ENCODE measurements at places on chromosomes 2 and 18.

GRCh38 chr18:4126939-4127338 lies 328.2 kb downstream of the DLGAP1 start:
- no peak for DNase-seq

GRCh38 chr2:176789751-176790150 lies 422.8 kb upstream of the HNRNPA3 start:
- no peak for DNase-seq

GRCh38 chr2:74137651-74138599 lies 9.8 kb downstream of the BOLA3 start:
- no peak for DNase-seq

DNA sequence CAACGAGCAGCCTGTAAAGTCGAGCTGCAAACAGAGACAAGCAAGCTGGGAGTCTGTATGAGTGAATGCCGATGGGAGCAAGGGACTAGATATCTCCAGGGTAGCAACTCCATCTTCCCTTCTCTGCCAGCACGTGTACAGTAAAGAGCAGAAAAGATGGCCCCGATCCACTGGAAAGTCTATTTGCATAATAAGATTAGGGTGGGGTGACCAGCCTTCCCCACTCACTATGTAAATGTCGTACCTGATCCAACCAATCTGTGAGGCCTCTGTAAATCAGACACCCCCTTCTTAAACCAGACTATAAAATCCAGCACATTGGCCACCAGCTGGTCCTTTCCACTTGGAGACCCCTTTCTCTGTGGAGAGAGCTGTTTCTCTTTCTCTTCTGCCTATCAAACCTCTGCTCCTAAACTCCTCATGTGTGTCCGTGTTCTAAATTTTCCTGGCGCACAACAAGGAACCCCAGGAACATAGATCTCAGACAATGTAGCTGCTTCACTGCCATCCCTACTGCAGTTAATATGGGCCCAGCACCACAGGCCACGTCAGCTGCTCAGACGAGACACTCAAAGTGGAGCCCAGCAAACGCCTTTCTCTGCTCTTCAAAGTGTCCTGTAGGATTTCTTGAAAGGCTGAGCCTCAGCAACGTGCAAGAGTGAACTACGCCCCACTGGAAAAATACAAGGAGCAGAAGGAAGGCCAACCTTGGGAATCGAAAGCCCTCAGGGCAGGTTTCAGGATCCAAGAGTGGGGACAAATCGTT lies 26.1 kb downstream of the DIPK1C start:
- DNase-seq: no peak

- DNase-seq: no peak
Measured at GRCh38 chr2:98514096-98514639, 69.5 kb downstream of the INPP4A start.

GRCh38 chr2:210792000-210792399 lies 235.6 kb downstream of the CPS1 start:
- no peak for DNase-seq

DNA sequence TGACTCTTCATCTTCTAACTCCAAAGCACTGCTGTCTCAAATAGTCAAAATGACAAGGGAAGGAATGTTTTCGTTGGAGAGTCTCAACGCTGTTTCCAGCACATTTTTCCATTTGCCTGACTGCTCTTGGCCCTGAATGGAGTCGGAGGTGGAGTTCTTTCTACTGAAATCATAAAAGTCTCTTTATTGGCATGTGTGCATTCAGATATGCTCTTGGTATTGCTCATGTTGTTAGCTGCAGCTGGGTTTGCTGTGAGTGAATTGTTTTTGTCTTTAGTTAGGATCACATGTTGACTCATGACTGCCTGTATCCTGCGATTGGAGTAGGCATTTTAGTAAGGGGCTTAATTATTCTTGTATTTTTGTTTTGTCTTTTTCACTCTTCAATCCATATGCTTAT lies 16.8 kb downstream of the TMEM17 start:
- no peak for DNase-seq

- no peak for DNase-seq
Measured at GRCh38 chr2:142991295-142991694, 113.8 kb downstream of the KYNU start.

- DNase-seq: no peak
Measured at GRCh38 chr2:172223601-172224054, 120.9 kb upstream of the DLX2 start.

GRCh38 chr2:37243435-37243834 lies 12.0 kb downstream of the NDUFAF7 start:
- DNase-seq: no peak

DNA sequence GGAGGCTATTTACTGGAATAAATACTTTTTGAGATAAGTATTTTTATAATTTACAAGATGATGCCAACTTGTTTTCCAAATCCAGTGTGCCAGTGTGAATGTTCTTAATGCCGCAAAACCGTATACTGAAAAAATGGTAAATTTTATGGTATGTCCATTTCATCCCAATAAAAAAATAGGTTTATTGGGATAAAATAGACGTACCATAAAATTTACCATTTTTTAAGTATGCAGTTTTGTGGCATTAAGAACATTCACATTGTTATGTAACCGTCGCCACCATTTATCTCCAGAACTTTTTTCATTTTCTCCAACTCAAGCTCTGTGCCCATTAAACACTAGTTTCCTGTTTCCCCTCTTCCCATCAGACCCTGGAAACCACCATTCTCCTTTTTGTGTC lies 167.9 kb downstream of the PARD3B start:
- DNase-seq: no peak

GRCh38 chr2:240579771-240580614 lies 6.5 kb upstream of the CAPN10 start:
- peak; percentile 51 for DNase-seq

DNA sequence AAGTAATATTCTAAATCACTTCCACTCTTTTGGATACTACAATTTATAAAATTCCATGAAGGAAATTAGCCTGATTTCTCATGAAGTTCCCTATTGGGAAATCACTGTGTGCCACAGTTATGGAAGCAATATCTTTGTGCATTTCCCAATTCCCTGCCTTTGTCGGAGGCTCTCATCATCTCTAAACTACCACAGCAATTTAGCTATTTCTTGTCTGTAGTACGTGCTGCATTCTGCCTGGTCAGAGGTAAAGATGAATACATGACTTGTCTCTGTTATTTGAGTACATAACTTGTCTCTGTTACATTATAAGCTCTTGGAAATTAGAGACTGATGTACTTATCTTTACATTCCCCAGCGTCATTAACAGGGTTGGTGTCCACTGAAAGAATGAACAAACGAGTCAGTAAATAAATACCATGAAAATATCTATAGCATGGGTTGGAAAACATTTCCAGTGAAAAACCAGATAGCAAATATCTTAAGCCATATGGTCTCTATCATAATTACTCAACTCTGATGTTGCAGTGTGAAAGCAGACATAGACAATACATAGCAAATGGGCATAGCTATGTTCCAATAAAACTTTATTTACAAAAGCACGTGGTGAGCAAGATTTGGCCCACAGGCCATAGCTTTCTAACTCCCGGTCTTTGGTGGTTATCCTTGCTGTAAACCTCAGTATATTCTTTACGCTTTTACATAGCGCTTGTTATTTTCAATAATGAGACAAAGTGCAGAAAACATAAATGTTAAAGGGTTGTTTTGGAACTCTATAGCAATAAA lies 78.8 kb downstream of the BCL2 start:
- no peak for DNase-seq

- DNase-seq: no peak
Measured at GRCh38 chr2:8672940-8673339, 8.9 kb upstream of the ID2 start.

GRCh38 chr2:18336975-18337374 lies 223.5 kb downstream of the RDH14 start:
- DNase-seq: no peak

DNA sequence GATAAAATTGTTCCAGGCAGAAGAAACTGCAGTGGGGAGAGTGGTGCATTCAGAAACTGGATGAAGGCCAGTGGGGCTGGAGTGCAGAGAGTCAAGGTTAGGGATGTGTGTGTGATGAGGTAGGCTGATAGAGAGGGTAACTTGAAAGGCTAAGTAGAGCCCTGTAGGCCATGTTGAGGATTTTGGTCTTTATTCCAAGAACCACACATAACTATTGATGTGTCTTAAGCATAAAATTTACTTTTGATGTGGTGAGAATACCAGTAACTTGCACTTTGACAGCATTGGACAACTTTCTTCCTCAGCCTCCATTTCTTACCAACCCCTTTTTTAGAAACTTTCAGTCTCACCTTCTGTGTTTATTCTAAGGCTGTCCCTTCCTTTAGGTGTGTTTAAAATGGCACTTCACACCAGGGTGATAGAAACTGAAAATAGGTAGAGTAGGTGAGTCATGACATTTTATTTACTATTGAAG lies 22.6 kb downstream of the MTX2 start:
- DNase-seq: no peak

GRCh38 chr2:130769343-130769907 lies 14.1 kb downstream of the AMER3 start:
- DNase-seq: no peak

DNA sequence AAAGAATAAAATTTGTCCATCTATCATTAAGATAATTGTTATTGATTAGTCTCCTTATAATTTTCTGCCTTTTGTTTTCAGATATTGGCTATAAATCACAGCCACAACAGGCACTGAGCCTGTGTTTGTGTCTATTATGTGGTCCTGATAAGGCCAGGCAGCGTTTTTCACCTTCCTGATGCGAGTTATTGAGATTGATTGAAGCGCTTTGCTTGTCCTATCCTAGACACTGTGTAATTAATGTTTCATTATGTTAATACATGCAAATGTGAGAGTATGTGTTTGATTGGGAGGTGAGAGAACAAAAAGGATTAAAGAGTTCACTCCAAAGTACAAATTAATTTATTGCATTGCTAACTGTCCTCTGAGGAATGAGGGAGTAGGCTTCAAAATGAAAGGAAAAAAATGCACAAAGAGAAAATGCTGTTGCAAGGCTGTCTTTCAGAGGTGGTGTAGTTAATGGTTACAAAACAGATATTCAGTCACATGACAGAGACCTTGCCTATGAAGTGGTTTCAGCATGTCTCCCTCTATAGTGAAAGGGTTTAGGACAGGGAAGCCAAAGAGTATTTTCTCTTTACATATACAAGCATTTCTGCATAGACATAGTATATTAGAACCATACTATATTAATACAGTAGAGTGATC lies 391.1 kb downstream of the DCC start:
- no peak for DNase-seq

DNA sequence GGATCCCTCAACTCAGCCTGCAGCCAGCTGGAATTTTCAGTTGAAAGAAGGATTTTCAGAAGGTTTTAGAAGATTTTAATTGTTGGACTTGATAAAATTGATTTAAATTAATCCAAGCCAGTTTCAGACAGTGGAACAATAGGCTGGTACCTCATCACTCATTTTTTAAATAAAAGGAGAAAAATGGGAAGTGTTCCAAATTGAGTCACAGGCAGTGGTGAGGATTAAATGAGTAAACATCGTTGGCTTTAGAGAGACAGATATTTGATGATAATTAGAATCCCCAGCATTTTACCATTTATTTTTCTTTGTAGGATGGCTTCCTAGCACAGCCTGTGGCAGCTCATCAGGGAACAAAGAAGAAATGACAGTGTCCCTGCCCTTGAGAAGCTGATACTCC lies 7.4 kb downstream of the CXCR4 start:
- no peak for DNase-seq

GRCh38 chr2:60439219-60439974 lies 114.1 kb downstream of the BCL11A start:
- no peak for DNase-seq

GRCh38 chr2:207148020-207148419 lies 17.7 kb downstream of the KLF7 start:
- DNase-seq: no peak

- DNase-seq: no peak
Measured at GRCh38 chr18:74528478-74528877, 5.8 kb upstream of the CNDP1 start.

- DNase-seq: no peak
Measured at GRCh38 chr18:38010971-38011857, 445.6 kb upstream of the CELF4 start.

DNA sequence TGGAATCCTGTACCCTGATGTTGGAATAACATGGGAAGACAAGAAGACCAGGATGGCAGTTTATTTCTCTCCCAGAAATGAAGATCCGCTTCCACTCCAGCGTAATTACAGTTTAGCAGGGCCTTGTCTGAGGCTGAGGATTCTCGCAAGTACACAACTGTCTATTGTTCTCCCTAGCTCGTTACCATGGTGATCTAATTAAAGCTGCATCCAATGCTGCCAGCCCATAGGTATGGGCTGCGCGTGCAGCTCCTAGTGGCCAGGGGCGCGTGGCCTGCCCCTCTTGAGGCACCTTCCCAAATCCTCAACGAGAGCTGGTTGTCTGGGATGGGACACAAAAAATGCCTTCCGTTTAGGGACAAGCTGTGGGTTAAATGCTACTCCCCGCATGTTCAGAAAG lies 344.9 kb downstream of the CYRIA start:
- no peak for DNase-seq

DNA sequence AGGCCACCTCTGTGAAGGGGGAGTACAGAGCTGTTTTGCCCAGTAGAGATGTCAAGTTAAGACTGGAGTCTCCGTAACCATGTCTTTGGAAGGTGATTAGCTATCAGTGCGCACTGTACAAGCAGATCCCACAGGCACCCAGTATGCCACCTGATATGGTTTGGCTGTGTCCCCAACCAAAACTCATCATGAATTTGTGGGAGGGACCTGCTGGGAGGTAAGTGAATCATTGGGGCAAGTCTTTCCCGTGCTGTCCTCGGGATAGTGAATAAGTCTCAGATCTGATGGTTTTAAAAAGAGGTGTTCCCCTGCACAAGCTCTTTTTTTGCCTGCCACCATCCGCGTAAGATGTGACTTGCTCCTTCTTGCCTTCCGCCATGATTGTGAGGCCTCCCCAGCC lies 90.2 kb downstream of the ACTR2 start:
- no peak for DNase-seq

- DNase-seq: no peak
Measured at GRCh38 chr2:73253400-73253799, 19.3 kb downstream of the CCT7 start.

GRCh38 chr2:216789081-216789480 lies 70.8 kb downstream of the TNP1 start:
- no peak for DNase-seq

GRCh38 chr2:113227290-113227689 lies 51.4 kb downstream of the PAX8 start:
- no peak for DNase-seq

- no peak for DNase-seq
Measured at GRCh38 chr2:86223927-86224560, 24.8 kb downstream of the MRPL35 start.

- DNase-seq: no peak
Measured at GRCh38 chr2:143930891-143931290, 589.0 kb downstream of the ZEB2 start.

DNA sequence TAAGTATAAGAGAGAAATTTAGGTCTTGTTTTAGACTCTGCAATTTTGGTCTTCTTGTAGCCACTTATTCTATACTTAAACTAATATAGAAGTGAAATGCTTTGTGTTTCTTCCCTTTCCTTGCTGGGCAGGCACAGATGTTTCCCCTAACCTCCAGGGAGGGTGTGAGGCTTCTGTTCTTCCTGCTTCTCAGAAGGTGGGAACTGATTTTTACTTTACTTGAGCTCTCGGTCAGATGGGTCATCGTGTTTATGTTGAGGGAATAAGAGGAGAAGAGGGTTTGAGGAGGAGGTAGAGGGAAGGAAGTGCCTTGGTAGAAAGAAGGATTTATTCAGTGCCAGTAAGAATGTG lies 92.5 kb upstream of the CXCR4 start:
- no peak for DNase-seq

GRCh38 chr2:66031236-66031635 lies 403.7 kb upstream of the MEIS1 start:
- no peak for DNase-seq
